ENCODE measurements at places on chromosomes 5 and 9. TPM values are rescaled to one million over a fixed set of nuclear protein-coding genes. Genes with fewer than 3 reads are reported as not detected.

GRCh38 chr5:80759866-80760577 lies 105.2 kb upstream of the DHFR start:
- no peak overlapping the region for H3K4me3 ChIP-seq
- no peaks in the 10 kb centered on the region for H3K36me3 ChIP-seq
- peak overlapping the region; percentile 6 for H3K27ac ChIP-seq
- peaks cover 60% of the 10 kb centered on the region for H3K4me1 ChIP-seq
- H3K27me3 ChIP-seq, result no peaks in the 10 kb centered on the region

GRCh38 chr9:28073270-28073669 lies 500.0 kb upstream of the C9orf72 start:
- no peaks in the 10 kb centered on the region for H3K4me1 ChIP-seq
- no peaks in the 10 kb centered on the region for H3K36me3 ChIP-seq
- no peaks in the 10 kb centered on the region for H3K27me3 ChIP-seq
- no peak for DNase-seq
- H3K27ac ChIP-seq, result no peak overlapping the region

- H3K36me3 ChIP-seq, result no peaks in the 10 kb centered on the region
- H3K27ac ChIP-seq, result no peak overlapping the region
- no peak overlapping the region for H3K4me3 ChIP-seq
- no peaks in the 10 kb centered on the region for H3K4me1 ChIP-seq
Measured at GRCh38 chr5:149618581-149619248, 37.4 kb downstream of the ARHGEF37 start.

- DNase-seq, result no peak
- no peak overlapping the region for H3K4me3 ChIP-seq
- H3K27ac ChIP-seq, result no peak overlapping the region
Measured at GRCh38 chr9:81113453-81114124, 575.8 kb downstream of the TLE1 start.

DNA sequence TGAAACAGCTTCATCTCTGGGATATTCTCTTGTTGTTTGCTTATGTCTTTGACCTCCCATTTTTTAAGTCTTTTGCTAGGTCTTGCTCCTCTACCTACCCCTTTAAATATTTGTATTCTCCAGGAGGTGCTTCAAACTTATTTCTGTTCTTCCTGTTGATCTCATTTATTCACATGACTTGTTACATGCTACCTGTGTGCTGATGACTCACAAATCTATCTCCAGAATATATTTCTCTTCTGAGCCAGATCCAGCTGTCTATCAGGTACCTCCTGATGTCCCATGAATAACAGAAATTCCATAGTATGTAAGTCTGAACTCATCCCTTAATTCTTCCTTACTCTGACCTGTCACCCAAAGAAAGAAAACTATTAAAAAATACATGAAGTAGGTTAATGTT lies 11.0 kb downstream of the NIPBL start:
- no peak overlapping the region for H3K27ac ChIP-seq
- no peak overlapping the region for H3K4me3 ChIP-seq
- peaks cover 62% of the 10 kb centered on the region for H3K4me1 ChIP-seq
- no peaks in the 10 kb centered on the region for H3K36me3 ChIP-seq
- no peak for DNase-seq

DNA sequence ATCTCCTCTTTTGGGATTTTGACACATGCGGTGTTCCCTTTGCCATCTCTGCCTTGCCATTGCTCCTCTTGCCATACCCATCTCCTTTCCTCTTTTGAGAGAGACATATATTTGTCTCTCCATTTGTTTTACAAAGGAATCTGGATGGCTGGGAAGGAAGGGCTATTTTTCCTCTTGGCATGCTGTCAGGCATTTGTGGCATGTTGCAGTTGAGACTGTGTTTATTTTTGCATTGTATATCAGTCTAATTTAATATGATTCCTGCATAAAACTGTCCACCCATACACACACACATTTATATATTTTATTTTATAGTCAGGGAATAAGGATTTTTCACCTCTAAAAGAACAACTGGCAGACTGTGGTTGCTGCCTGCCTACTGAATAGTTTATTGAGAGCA lies 1105.8 kb upstream of the SEMA6A start:
- H3K27me3 ChIP-seq, result no peaks in the 10 kb centered on the region
- H3K36me3 ChIP-seq, result no peaks in the 10 kb centered on the region
- H3K4me1 ChIP-seq, result no peaks in the 10 kb centered on the region
- no peak overlapping the region for H3K4me3 ChIP-seq
- H3K27ac ChIP-seq, result no peak overlapping the region

DNA sequence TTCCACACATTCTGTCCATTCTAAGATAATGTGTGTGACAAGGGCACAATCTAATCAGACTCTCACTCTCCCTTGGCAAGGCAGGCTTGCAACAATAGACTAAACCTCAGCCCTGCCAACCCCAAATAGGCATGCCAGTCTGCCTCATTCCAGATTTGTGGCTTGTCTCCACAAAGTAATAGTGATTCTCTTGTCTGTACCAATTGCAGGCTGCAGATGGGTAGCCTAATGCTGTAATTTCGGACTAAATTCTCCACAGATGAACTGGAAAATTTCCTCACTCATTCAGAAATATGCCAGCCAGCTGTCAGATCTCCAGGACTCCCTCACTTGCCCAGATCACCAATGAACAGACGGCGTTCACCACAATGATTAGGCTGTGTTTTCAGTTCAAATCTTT lies 413.6 kb downstream of the ELAVL2 start:
- no peaks in the 10 kb centered on the region for H3K4me1 ChIP-seq
- H3K27me3 ChIP-seq, result no peaks in the 10 kb centered on the region
- no peak overlapping the region for H3K4me3 ChIP-seq
- H3K27ac ChIP-seq, result no peak overlapping the region
- no peaks in the 10 kb centered on the region for H3K36me3 ChIP-seq

GRCh38 chr9:114804505-114804904 lies 1.3 kb downstream of the TNFSF15 start:
- H3K4me1 ChIP-seq, result peaks cover 21% of the 10 kb centered on the region
- H3K4me3 ChIP-seq, result no peak overlapping the region
- H3K36me3 ChIP-seq, result no peaks in the 10 kb centered on the region

DNA sequence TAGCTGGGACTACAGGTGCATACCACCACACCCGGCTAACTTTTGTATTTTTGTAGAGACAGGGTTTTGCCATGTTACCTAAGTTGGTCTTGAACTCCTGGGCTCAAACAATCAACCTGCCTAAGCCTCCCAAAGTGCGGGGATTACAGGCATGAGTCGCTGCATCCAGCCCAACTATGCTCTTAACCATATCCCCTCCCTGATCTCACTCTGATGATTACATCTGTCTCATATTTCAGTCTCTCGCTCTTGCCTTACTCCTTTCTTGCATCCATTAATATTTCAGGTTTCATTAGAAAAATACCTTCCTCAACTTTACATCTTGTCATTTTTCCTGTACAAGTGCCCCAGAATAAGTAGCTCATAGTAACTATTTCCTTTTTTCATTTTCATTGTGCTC lies 61.0 kb upstream of the BASP1 start:
- H3K4me1 ChIP-seq, result no peaks in the 10 kb centered on the region
- no peak overlapping the region for H3K4me3 ChIP-seq
- DNase-seq, result no peak
- H3K27me3 ChIP-seq, result no peaks in the 10 kb centered on the region
- no peaks in the 10 kb centered on the region for H3K36me3 ChIP-seq

GRCh38 chr9:113993838-113994540 lies 84.1 kb downstream of the AMBP start:
- DNase-seq, result no peak
- H3K4me3 ChIP-seq, result no peak overlapping the region
- no peak overlapping the region for H3K27ac ChIP-seq
- H3K27me3 ChIP-seq, result no peaks in the 10 kb centered on the region
- no peaks in the 10 kb centered on the region for H3K36me3 ChIP-seq

DNA sequence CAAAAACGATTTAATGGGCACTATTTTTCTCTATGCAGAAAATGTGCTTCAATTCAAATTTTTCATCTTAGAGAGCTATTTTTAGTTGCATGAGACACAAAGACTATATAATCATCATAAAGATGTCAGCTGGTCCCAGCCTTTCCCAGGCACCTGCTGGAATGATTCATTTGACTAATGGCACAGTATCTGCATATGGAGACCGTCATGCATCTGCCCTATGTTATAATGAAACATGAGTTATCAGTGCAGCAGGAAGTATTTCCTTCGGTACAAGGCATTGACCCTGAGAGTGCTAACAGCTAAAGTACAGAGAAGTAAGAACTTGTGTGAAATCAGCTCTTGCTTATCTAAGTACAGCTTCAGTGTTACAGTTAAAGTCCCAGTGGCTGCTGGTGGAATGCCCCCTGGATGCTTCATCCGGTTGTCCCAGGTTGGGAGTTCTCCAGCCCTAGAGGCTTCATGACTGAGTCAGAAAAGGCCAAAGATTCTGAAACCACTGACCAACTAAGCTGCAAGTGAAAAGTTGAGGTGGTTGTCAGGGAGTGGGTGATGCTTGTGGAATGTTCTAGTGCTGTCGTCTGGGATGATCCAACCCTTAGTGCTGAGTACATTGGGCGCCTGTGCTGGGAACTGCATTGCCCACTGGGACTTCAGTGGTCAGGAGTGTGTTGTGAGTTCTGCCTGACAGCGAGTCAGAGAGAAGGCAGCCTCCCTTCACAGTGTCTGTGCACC lies 57.2 kb downstream of the MTRR start:
- H3K27me3 ChIP-seq, result no peaks in the 10 kb centered on the region
- no peak overlapping the region for H3K27ac ChIP-seq
- DNase-seq, result no peak
- no peak overlapping the region for H3K4me3 ChIP-seq
- H3K36me3 ChIP-seq, result no peaks in the 10 kb centered on the region
- H3K4me1 ChIP-seq, result no peaks in the 10 kb centered on the region

GRCh38 chr5:40569546-40570270 lies 110.0 kb upstream of the PTGER4 start:
- no peak for DNase-seq
- no peak overlapping the region for H3K27ac ChIP-seq
- no peak overlapping the region for H3K4me3 ChIP-seq
- no peaks in the 10 kb centered on the region for H3K27me3 ChIP-seq
- H3K4me1 ChIP-seq, result no peaks in the 10 kb centered on the region

- H3K27me3 ChIP-seq, result no peaks in the 10 kb centered on the region
- H3K4me3 ChIP-seq, result no peak overlapping the region
- H3K36me3 ChIP-seq, result no peaks in the 10 kb centered on the region
- H3K4me1 ChIP-seq, result no peaks in the 10 kb centered on the region
- no peak for DNase-seq
- H3K27ac ChIP-seq, result no peak overlapping the region
Measured at GRCh38 chr5:86542532-86542931, 75.2 kb upstream of the COX7C start.

- no peak overlapping the region for H3K4me3 ChIP-seq
- no peaks in the 10 kb centered on the region for H3K4me1 ChIP-seq
- H3K27ac ChIP-seq, result no peak overlapping the region
- H3K36me3 ChIP-seq, result no peaks in the 10 kb centered on the region
- H3K27me3 ChIP-seq, result peaks cover 4% of the 10 kb centered on the region
- DNase-seq, result no peak
Measured at GRCh38 chr9:91577633-91578061, 154.0 kb upstream of the NFIL3 start.

- no peak overlapping the region for H3K27ac ChIP-seq
- H3K4me1 ChIP-seq, result no peaks in the 10 kb centered on the region
- no peaks in the 10 kb centered on the region for H3K27me3 ChIP-seq
- no peaks in the 10 kb centered on the region for H3K36me3 ChIP-seq
- no peak overlapping the region for H3K4me3 ChIP-seq
Measured at GRCh38 chr5:14179446-14179845, 36.3 kb downstream of the TRIO start.

DNA sequence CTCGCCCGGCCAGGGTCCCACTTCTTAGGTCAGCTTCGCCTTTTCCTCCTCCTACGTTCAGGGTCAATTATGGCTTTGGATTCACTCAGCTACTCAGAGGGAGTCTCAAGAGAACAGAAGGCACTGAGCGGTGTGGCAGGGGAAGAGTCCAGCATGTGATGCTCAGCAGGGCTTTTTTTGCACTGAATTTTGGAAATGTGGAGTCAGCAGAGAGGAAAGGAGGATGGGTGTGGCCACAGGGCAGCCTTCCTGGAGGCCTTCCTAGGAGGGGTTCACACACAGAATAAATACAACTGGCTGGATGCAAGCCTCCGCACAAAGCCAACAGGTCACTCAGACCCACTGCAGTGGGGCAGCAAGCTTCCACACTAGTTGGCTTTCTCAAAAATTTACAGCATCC lies 4.8 kb downstream of the NAIF1 start:
- H3K4me3 ChIP-seq, result no peak overlapping the region
- no peak overlapping the region for H3K27ac ChIP-seq
- DNase-seq, result no peak
- peaks cover 69% of the 10 kb centered on the region for H3K4me1 ChIP-seq
- peaks cover 12% of the 10 kb centered on the region for H3K36me3 ChIP-seq

DNA sequence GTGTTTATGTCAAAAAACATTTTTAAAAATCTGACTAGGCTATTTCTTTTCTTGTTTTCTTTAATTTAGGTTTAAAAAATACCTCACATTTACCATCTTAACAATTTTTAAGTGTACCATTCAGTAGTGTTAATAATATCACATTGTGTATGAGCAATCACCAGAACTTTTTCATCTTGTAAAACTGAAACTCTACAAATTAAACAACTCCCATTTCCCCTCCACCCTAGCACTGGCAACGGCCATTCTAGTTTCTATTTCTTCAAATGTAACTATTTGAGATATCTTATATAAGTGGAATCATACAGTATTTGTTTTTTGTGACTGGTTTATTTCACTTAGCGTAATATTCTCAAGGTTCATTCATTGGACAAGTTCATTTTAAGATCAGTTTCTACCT lies 27.7 kb downstream of the PLCXD3 start:
- H3K4me1 ChIP-seq, result no peaks in the 10 kb centered on the region
- no peaks in the 10 kb centered on the region for H3K27me3 ChIP-seq
- no peak overlapping the region for H3K4me3 ChIP-seq
- no peak for DNase-seq
- no peak overlapping the region for H3K27ac ChIP-seq

KIF24 gene
- total RNA-seq, result 0.22 TPM

ZFP2 gene
- total RNA-seq, result 2.4 TPM

KLF9 gene
- 18.6 TPM for total RNA-seq

PCAT7 gene
- not detected for total RNA-seq

ADGRD2 gene
- not detected for total RNA-seq

FBXW11 gene
- 43.4 TPM for total RNA-seq

PNPLA7 gene
- 15.7 TPM for total RNA-seq

ABLIM3 gene
- not detected for total RNA-seq

EIF4E1B gene
- total RNA-seq, result not detected

All from CD4-positive, alpha-beta memory T cell (primary cell).